ENCODE measurements at places on chromosomes 6 and 20. TPM values are rescaled to one million over a fixed set of nuclear protein-coding genes. Genes with fewer than 3 reads are reported as not detected.

- DNase-seq = no peak
- no peaks in the 10 kb centered on the region for H3K36me3 ChIP-seq
- no peaks in the 10 kb centered on the region for H3K4me1 ChIP-seq
- H3K4me3 ChIP-seq = no peak overlapping the region
- H3K27me3 ChIP-seq = no peaks in the 10 kb centered on the region
Observed at GRCh38 chr6:83292900-83293843, 100.0 kb downstream of the RWDD2A start.

GRCh38 chr6:167493976-167494697 lies 169.3 kb downstream of the TTLL2 start:
- DNase-seq = no peak
- no peaks in the 10 kb centered on the region for H3K4me1 ChIP-seq
- H3K36me3 ChIP-seq = no peaks in the 10 kb centered on the region
- no peak overlapping the region for H3K4me3 ChIP-seq

- no peaks in the 10 kb centered on the region for H3K4me1 ChIP-seq
- no peak overlapping the region for H3K27ac ChIP-seq
- no peak for DNase-seq
- no peaks in the 10 kb centered on the region for H3K36me3 ChIP-seq
Observed at GRCh38 chr6:75842732-75843131, 93.7 kb downstream of the MYO6 start.

DNA sequence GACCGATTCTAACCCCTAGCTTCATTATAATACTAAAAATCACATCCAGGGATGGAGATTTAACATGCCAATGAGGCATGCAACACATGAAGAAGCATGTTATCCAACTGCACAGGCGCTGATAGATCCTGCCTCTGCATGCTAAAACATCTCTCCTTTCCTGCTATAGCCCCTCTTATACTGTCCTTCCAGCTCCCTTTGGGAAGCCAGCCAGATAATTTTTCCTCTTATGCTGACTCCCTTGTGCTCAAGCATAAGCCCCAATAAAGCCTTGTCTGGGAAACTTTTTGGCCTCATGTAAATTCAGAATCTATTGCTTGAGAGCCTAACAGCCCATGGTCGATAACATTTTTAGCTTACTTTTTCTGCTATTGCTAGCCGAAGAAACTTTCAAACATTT lies 404.3 kb downstream of the EPM2A start:
- no peak overlapping the region for H3K27ac ChIP-seq
- no peak for DNase-seq
- H3K27me3 ChIP-seq = no peaks in the 10 kb centered on the region
- no peaks in the 10 kb centered on the region for H3K36me3 ChIP-seq

GRCh38 chr20:57434390-57434700 lies 43.1 kb downstream of the RBM38 start:
- H3K4me3 ChIP-seq = no peak overlapping the region
- H3K27me3 ChIP-seq = no peaks in the 10 kb centered on the region
- peak; percentile 71 for DNase-seq

GRCh38 chr20:51966296-51966971 lies 164.1 kb upstream of the SALL4 start:
- no peaks in the 10 kb centered on the region for H3K4me1 ChIP-seq
- DNase-seq = peak; percentile 70
- H3K4me3 ChIP-seq = no peak overlapping the region
- H3K27me3 ChIP-seq = no peaks in the 10 kb centered on the region
- no peaks in the 10 kb centered on the region for H3K36me3 ChIP-seq

DNA sequence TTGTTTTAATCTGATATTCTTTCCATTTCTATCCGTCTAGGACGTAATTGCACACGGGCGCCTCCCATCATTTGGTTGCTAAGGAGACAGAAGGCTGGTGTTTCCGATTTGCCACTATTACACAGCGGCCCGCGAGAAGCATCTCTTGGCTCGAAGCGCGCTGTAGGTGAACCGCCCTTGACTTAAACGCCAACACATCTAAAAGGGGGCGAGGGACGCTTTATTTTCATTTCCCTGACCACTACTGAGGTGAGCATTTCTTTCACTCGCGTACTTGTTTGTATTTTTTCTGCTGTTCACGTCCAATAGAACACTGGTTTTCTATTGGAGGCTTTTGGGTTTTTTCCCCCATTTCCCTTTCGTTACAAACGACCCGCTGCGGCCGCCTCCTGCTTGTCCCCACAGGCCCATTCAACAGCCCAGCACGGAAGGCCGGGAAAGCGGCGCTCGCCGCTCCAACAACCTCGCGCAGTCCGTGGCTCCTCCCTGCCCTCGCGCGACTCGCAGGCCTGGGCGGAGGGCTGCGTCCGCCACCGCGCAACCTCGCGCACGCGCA lies 505 bp upstream of the WRNIP1 start:
- peak overlapping the region; percentile 65 for H3K27ac ChIP-seq
- H3K4me3 ChIP-seq = peak overlapping the region; percentile 62

- H3K4me3 ChIP-seq = no peak overlapping the region
- peaks cover 30% of the 10 kb centered on the region for H3K4me1 ChIP-seq
- no peak overlapping the region for H3K27ac ChIP-seq
- no peaks in the 10 kb centered on the region for H3K27me3 ChIP-seq
- no peaks in the 10 kb centered on the region for H3K36me3 ChIP-seq
Observed at GRCh38 chr6:156773476-156773875, 3.7 kb upstream of the ARID1B start.

GRCh38 chr6:166026586-166027126 lies 141.0 kb downstream of the TBXT start:
- no peak overlapping the region for H3K27ac ChIP-seq
- no peak for DNase-seq
- no peaks in the 10 kb centered on the region for H3K27me3 ChIP-seq
- H3K36me3 ChIP-seq = no peaks in the 10 kb centered on the region

DNA sequence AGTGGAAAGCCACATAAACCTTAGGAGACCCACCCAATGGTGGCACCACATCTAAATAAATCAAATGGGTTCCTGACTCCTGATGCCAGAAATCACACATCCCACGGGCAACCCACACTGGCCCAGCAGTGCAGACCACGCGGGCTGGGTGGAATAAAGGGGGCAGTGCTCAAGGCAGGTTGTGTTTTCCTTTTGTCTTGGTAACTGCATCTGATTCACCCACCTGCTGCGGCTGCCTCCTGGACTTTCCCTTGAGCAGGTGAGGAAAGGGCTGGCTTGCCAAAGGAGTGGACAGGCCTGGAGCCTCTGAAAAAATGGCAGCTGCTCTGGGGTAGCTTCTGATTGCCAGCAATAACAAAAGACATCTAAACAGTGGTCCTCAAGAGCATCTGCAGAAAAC lies 119.5 kb upstream of the KCNK16 start:
- no peak for DNase-seq

- H3K27me3 ChIP-seq = no peaks in the 10 kb centered on the region
- no peak overlapping the region for H3K27ac ChIP-seq
- DNase-seq = no peak
- H3K36me3 ChIP-seq = no peaks in the 10 kb centered on the region
Observed at GRCh38 chr20:19435316-19435715, 222.9 kb downstream of the SLC24A3 start.

GRCh38 chr20:36642136-36642535 lies 3.9 kb downstream of the SLA2 start:
- peaks cover 15% of the 10 kb centered on the region for H3K4me1 ChIP-seq
- no peaks in the 10 kb centered on the region for H3K36me3 ChIP-seq
- H3K27ac ChIP-seq = no peak overlapping the region
- H3K4me3 ChIP-seq = no peak overlapping the region

- H3K27ac ChIP-seq = no peak overlapping the region
- H3K4me1 ChIP-seq = peaks cover 45% of the 10 kb centered on the region
- H3K36me3 ChIP-seq = no peaks in the 10 kb centered on the region
Observed at GRCh38 chr6:45655745-45656476, 278.2 kb upstream of the SUPT3H start.

- H3K4me1 ChIP-seq = no peaks in the 10 kb centered on the region
- no peaks in the 10 kb centered on the region for H3K36me3 ChIP-seq
- H3K27ac ChIP-seq = no peak overlapping the region
- no peak overlapping the region for H3K4me3 ChIP-seq
- no peaks in the 10 kb centered on the region for H3K27me3 ChIP-seq
Observed at GRCh38 chr6:284486-284885, 7.8 kb upstream of the DUSP22 start.

GRCh38 chr20:34965051-34965450 lies 9.4 kb downstream of the MYH7B start:
- no peaks in the 10 kb centered on the region for H3K4me1 ChIP-seq
- H3K27me3 ChIP-seq = no peaks in the 10 kb centered on the region
- no peaks in the 10 kb centered on the region for H3K36me3 ChIP-seq
- no peak overlapping the region for H3K4me3 ChIP-seq

DNA sequence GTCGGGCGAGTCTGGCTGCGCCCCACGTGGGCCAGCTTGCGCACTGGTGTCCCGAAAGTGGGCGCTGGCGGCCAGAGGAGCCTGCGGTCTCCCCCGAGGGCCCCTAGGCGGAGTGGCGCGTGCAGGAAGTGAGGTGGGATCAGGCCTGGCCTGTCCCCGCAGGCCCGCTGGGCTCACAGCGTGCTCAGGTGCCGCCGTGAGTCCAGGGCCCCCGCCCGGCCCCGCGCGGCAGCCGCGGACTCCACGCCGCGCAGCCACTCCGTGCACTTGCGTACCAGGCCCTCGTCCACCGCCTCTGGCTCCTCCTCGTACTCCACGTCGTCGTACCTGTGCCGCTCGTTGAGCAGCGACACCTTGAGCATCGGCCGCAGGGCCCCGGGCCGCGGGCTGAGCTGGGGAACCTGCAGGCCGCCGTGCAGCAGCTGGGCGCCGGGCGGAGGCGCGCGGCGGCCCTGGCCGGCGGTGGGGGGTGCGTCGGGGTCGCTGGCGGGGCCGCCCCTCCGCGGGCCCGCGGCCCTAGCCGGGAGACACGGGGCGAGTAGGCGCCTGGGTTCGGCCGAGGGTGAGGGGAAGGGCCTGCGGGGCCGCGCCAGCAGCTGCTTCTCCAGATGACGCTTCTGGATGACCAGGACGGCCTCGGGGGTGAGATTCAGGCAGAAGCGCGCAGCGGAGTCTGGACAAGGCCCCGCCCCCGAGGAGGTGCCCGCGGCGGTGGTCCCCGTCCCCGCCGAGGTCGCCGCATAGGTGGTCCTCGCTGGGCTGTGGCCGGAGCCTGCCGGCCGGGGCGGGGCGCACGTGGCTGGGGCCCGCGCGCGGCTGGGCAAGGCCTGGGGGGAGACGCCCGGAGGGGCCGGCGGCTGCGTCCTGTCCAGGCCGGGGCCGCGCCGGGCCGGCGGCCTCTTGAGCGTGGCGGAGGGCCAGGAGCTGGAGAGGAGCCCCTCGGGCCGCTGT lies 835 bp downstream of the PRR18 start:
- H3K27ac ChIP-seq = no peak overlapping the region
- no peaks in the 10 kb centered on the region for H3K36me3 ChIP-seq
- peaks cover 6% of the 10 kb centered on the region for H3K4me1 ChIP-seq
- DNase-seq = no peak
- H3K4me3 ChIP-seq = no peak overlapping the region

GRCh38 chr6:25717866-25718740 lies 36.4 kb upstream of the SLC17A4 start:
- H3K27ac ChIP-seq = no peak overlapping the region
- no peaks in the 10 kb centered on the region for H3K36me3 ChIP-seq
- DNase-seq = peak; percentile 74
- H3K27me3 ChIP-seq = no peaks in the 10 kb centered on the region
- no peak overlapping the region for H3K4me3 ChIP-seq

DNA sequence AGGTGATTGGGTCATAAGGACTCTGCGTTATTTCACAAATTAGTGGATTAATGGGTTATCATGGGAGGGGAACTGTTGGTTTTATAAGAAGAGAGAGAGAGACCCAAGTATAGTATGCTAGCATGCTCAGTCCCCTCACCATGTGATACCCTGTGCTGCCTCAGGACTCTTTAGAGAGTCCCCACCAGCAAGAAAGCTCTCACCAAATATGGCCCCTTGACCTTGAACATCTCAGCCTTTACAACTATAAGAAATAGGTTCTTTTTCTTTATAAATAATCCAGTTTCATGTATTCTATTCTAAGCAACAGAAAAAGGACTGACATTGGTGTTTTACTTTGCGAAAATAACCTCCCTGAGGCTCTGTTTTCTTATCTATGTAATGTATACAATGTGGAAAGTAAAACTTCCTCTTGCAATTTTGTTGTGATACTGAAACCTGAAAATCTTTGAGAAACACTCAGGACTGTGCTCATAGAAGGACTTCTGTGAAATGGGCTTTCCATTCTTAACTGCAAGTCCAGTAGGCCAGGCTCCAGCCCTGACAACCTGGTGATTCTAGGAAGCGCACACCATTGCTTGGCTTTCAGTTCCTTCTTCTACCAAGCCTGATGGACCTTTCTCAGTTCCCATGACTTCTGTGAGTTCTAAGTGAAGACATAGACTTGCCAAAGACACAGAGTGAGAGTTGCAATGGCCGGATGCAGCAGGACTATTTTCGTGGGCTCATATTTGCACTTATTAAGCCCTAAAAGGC lies 21.9 kb downstream of the SIRPD start:
- peaks cover 12% of the 10 kb centered on the region for H3K4me1 ChIP-seq
- no peaks in the 10 kb centered on the region for H3K27me3 ChIP-seq

GRCh38 chr6:168641446-168641845 lies 200.5 kb downstream of the SMOC2 start:
- no peaks in the 10 kb centered on the region for H3K36me3 ChIP-seq
- no peak overlapping the region for H3K4me3 ChIP-seq
- no peak for DNase-seq
- H3K27ac ChIP-seq = no peak overlapping the region
- H3K4me1 ChIP-seq = no peaks in the 10 kb centered on the region

GRCh38 chr20:9616833-9617461 lies 102.6 kb downstream of the LAMP5 start:
- peak; percentile 91 for DNase-seq
- H3K27me3 ChIP-seq = no peaks in the 10 kb centered on the region
- H3K4me3 ChIP-seq = peak overlapping the region; percentile 41
- H3K4me1 ChIP-seq = peaks cover 24% of the 10 kb centered on the region
- no peaks in the 10 kb centered on the region for H3K36me3 ChIP-seq

DNA sequence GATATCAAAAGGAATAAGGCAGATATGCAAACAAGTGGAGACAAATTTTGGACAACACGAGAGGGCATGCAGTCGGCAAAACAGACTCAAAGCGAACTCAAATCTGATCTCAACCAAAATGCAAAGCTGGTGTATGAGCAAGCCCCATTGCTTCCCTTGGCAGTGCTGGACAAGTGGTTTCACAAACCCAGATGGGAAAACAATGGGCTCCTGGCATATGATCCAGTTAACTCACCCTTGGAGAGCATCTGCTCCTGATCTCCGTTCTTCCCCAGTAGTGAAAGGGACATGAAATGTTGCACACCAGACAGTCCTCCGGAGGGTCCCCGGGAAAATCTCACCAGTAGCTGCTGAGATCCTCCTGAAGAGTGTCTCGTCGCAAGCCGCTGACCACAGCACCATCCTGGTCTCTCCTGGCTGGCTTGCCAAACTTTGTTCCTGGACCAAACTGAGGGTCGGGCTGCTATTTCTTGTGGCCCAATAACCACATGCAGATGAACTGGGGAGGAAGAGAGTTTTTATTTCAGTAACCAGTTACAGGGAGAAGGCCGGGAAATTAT lies 84.3 kb upstream of the THBS2 start:
- H3K27ac ChIP-seq = no peak overlapping the region
- no peaks in the 10 kb centered on the region for H3K27me3 ChIP-seq
- H3K4me3 ChIP-seq = no peak overlapping the region
- DNase-seq = no peak
- H3K4me1 ChIP-seq = no peaks in the 10 kb centered on the region
- H3K36me3 ChIP-seq = no peaks in the 10 kb centered on the region

The KIAA1586 gene
- total RNA-seq = 12.7 TPM

The SCGN gene
- not detected for total RNA-seq

The KHDRBS2 gene
- 40.1 TPM for total RNA-seq

The PTCRA gene
- not detected for total RNA-seq

The BTBD3 gene
- total RNA-seq = not detected

The CCN6 gene
- not detected for total RNA-seq

The EDN3 gene
- total RNA-seq = not detected

The DEFB121 gene
- not detected for total RNA-seq

The HSPA12B gene
- not detected for total RNA-seq

The SMLR1 gene
- not detected for total RNA-seq

The TSHZ2 gene
- total RNA-seq = 0.11 TPM

The FAM184A gene
- total RNA-seq = 8.4 TPM

The CBLN4 gene
- not detected for total RNA-seq

The ADGB gene
- total RNA-seq = not detected
